Colonic mucosa (tissue), 4 donors: ENCODE measurements at places on chromosomes 5 and 9. TPM values are rescaled to one million over a fixed set of nuclear protein-coding genes. Genes with fewer than 3 reads are reported as not detected.

- H3K4me1 ChIP-seq, result no peaks in the 10 kb centered on the region
- H3K4me3 ChIP-seq, result no peak overlapping the region
- no peaks in the 10 kb centered on the region for H3K27me3 ChIP-seq
- H3K36me3 ChIP-seq, result no peaks in the 10 kb centered on the region
Measured at GRCh38 chr5:51472472-51472871, 89.2 kb downstream of the ISL1 start.

The EFNA5 gene
- 9.7 TPM for total RNA-seq

The MUSK gene
- total RNA-seq, result 2.0 TPM

The PCDHGB5 gene
- 3.1 TPM for total RNA-seq

The ANKRD20A1 gene
- 4.7 TPM for total RNA-seq

DNA sequence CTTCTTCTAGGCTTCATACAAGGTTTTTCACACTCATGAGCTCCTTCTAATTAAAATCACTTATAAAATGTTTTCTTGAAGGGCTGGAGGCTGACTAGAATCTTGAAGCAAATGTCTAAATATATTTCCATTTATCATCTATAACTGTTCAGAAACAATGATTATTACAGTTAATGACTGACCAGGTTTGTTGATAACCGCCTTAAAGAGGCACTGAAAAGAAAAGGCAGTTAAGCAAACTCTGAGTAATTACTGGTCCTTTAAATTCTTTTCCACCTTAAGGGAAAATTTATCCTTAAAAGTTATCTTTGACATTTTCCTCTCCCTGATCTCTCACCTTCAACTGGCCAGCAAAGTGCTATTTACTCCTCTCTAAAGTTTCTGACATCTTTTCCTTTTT is 43.2 kb downstream of the RICTOR start:
- no peaks in the 10 kb centered on the region for H3K36me3 ChIP-seq
- no peak overlapping the region for H3K4me3 ChIP-seq
- no peaks in the 10 kb centered on the region for H3K4me1 ChIP-seq
- H3K27me3 ChIP-seq, result no peaks in the 10 kb centered on the region
- no peak for DNase-seq

DNA sequence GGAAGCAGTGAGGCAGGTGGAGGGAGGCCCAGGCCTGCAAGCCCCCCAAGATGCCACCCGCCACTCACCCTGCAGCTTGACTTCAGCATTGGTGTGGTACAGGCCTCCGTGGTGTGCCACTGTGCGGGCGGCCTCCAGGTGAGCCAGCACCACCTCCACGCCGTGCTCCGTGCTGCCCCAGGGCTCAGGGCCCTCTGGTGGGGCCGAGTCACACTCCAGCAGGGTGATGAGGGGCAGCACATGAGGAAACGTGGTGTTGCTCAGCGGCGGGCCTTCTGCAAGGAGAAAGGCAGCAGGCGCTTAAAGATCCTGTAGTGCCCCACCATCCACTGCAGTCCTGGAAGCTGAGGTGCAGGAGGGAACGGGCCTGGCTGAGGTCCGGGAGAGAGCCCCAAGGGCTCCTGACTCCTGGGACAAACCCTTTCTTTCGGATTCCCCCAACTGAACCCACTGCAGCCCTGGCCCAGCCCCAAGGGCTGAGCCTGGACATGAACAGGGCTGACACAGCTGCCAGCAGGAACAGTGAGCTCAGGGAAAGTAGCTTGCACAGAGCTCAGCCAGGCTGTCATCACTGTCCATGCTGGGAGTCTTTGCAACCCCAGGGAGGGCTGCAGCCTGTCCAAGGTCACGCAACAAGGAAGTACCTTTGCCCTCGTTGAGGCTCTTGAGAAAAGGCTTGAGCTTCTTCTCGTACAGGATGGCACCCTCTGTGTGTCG is 4.7 kb upstream of the TOR2A start:
- H3K4me1 ChIP-seq, result no peaks in the 10 kb centered on the region
- H3K27ac ChIP-seq, result no peak overlapping the region
- no peak overlapping the region for H3K4me3 ChIP-seq

- no peaks in the 10 kb centered on the region for H3K36me3 ChIP-seq
- no peak for DNase-seq
- H3K4me1 ChIP-seq, result no peaks in the 10 kb centered on the region
- no peak overlapping the region for H3K27ac ChIP-seq
- no peaks in the 10 kb centered on the region for H3K27me3 ChIP-seq
- H3K4me3 ChIP-seq, result no peak overlapping the region
Measured at GRCh38 chr5:62132276-62132675, 173.7 kb upstream of the KIF2A start.

GRCh38 chr5:99617335-99617734 is 688.5 kb upstream of the CHD1 start:
- no peaks in the 10 kb centered on the region for H3K4me1 ChIP-seq
- H3K36me3 ChIP-seq, result no peaks in the 10 kb centered on the region
- H3K27me3 ChIP-seq, result no peaks in the 10 kb centered on the region
- no peak for DNase-seq

GRCh38 chr9:14004110-14004509 is 309.8 kb downstream of the NFIB start:
- no peak overlapping the region for H3K27ac ChIP-seq
- H3K36me3 ChIP-seq, result no peaks in the 10 kb centered on the region
- H3K27me3 ChIP-seq, result no peaks in the 10 kb centered on the region

DNA sequence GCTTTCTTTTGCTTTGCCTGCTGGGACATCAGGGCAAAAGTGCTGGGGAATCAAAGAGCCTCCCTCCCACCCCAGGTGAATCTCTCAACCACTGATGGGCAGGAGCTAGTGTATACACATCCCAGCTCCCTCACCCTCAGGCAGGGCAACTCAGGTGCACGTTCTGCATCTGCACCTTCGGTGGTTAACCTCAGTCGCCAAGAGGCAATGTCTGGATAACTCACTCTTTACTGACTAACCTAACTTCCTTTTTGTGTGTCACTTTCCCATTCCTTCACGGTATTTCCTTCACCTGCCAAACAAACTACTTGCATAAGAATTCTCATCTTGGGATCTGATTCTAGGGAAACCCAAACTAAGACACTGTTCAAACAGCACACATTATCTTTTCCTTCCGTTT is 26.3 kb downstream of the CNTFR start:
- peaks cover 12% of the 10 kb centered on the region for H3K27me3 ChIP-seq
- no peaks in the 10 kb centered on the region for H3K36me3 ChIP-seq
- H3K4me3 ChIP-seq, result no peak overlapping the region

The COL5A1 gene
- 10.9 TPM for total RNA-seq

DNA sequence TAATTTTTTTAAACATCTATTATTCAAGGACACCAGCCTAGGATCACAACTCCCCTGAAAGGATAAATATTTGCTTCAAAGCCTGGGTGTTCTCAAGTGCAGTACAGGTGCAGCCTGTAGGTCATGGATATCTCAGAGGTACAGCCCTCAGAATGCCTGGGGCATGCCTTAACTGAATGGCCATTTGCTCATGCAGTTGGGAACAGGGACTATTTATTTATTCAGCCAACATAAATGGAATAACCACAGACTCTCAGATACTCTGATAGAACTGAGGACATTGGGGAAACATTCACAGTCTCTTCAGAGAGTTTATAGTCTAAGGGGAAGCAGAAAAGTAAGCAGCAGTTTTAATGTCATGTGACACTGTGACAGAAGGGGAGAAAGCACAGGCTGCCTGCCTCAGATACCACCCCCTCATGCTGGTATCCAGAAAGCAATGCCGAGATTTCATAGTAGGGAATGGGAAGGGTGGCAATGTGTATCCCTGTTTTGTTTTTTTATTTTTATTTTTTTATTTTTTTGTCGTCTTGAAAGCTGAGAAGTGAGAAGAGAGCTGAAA is 112.6 kb downstream of the MACIR start:
- no peaks in the 10 kb centered on the region for H3K36me3 ChIP-seq
- no peak overlapping the region for H3K27ac ChIP-seq
- no peak for DNase-seq
- no peaks in the 10 kb centered on the region for H3K4me1 ChIP-seq
- no peaks in the 10 kb centered on the region for H3K27me3 ChIP-seq

The SAXO1 gene
- not detected for total RNA-seq

DNA sequence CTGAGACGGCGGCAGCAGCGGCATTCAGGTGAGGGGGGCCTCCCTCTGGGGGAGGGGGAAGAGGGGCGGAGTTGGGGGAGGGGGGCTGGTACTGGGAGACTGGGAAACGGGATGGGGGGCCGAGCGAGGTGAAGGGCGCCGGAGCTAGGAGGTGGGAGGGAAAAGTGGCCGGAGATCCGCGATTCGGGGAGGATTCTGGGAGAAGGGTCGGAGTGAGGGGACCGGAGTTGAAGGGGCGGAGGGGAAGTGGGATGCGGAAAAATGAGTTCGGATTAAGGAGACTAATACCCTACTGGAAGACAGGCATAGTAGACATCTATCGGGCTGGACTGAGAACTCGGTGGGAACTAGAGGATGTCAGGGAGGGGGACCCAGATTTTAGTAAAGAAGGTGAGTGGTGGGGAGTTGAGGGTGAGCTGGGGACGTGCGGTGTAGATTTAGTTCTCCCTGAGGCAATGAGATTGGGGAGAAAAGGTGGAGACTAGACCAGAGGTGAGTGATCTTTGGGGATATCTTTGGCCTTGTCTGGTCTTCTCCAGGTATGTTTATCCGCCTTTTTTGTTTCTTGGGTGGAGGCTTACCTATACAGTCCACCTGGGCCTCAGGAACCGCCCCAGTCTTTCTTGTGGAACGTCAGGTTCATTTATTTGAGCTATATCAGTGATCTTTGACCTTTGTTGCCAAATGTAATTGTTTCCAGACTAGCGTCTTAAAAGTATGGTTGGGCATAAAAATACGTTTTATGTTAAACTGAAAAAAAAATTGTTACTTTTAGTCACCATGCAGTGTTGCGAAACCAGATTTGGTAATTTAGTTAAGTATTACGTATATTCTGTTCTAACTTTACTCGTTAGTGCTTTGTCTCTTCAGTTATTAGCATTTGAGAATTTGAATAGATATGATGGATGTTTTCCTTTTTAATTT is 632 bp downstream of the UBAP1 start:
- peak overlapping the region; percentile 67 for H3K4me3 ChIP-seq
- no peaks in the 10 kb centered on the region for H3K4me1 ChIP-seq
- H3K27me3 ChIP-seq, result no peaks in the 10 kb centered on the region
- H3K27ac ChIP-seq, result peak overlapping the region; percentile 70

DNA sequence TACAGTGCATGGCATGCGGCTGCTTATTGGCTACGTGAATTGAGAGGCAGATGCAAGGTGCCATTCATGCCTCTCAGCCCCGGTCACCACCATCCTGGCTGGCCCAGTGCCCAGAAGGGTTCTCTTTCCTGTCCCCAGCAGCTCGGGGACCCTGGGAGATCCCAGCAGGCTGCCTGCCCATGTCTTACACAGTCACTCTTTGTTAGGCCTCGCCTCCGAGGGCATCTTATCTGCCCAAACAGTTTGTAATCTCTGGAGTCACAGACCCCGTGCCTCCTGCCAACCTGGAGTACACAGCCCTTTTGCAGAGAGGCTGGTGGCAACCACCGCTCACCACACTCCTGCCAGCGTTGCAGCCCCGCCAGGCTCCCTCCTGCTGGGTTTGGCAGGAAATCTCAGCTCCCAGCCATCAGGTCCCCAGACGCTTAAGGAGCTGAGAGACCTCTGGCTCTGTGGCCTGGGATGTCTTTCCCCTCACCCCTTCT is 7.0 kb upstream of the AK1 start:
- DNase-seq, result no peak
- no peak overlapping the region for H3K27ac ChIP-seq
- peaks cover 14% of the 10 kb centered on the region for H3K36me3 ChIP-seq
- H3K4me1 ChIP-seq, result no peaks in the 10 kb centered on the region

The SPINK4 gene
- total RNA-seq, result 214 TPM

- DNase-seq, result peak; percentile 65
- no peaks in the 10 kb centered on the region for H3K27me3 ChIP-seq
- no peaks in the 10 kb centered on the region for H3K36me3 ChIP-seq
- H3K27ac ChIP-seq, result peak overlapping the region; percentile 74
- peaks cover 3% of the 10 kb centered on the region for H3K4me1 ChIP-seq
Measured at GRCh38 chr9:27337833-27338526, 41.0 kb upstream of the EQTN start.

DNA sequence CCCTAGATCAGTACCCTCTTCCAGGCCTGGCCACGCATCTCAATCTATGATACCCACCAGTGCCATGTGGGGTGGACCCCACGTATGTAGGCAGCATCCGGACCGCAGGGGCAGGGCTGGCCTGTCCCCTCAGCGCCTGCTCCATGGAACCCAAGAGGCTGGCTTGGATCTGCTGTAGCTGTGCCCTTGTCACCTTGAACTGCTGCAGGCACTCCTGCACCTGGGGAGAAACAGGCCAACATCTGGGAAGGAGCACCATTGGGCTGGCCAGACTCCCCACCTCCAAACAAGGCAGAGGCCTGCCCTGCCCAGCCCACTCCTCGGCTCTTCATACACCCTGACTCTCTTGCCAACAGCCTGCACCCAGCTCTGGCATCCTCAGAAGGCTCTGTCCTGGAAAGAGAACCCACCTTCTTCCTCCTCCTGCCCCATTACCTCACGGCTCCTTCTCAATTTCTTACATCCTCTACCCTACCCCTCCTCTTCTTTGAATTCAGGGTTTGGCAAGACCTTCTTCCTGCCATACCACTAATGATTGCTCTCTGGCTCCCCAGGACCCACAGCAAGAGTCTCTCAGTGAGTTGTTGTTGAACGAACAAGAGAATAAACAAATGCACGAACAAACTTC is 7.7 kb downstream of the HK3 start:
- no peak overlapping the region for H3K4me3 ChIP-seq
- no peak for DNase-seq
- H3K27ac ChIP-seq, result no peak overlapping the region
- no peaks in the 10 kb centered on the region for H3K27me3 ChIP-seq
- H3K36me3 ChIP-seq, result no peaks in the 10 kb centered on the region
- H3K4me1 ChIP-seq, result no peaks in the 10 kb centered on the region

The TXNDC15 gene
- 30.7 TPM for total RNA-seq

DNA sequence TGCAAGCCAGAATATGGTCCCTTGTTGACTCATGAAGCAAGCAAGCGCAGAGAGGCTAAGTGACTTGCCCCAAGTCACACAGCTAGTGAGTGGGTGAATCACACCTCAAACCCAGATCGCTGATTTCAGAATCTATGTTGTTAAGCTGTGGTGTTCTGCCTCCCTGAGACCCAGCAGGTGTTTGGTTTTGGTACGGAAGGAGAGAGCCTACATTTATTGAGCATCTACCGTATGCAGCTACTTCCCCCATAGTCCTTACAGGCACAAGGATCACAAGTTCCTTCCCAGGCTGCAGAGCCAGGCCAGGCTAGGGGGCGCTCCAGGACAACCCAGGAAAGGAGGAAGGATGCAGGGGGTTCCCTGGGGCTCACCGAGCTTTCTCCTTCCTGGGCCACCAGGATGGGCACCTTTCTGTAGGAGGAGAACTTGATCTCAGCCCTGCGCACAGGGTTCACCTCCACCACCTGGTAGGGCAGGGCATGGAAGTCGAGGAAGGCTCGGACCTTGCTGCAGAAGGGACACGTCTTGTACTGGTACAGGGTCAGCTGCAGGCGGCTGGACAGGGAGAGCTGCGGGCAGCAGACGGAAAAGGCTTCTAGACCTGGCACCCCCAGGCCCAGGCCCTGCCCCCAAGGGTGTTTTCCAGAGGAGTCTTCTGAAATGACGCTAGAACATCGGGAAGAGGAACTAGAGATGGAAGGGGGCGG is 2.5 kb downstream of the PTGES2 start:
- H3K4me1 ChIP-seq, result peaks cover 14% of the 10 kb centered on the region
- no peaks in the 10 kb centered on the region for H3K36me3 ChIP-seq
- DNase-seq, result peak; percentile 90
- no peak overlapping the region for H3K27ac ChIP-seq

- no peaks in the 10 kb centered on the region for H3K4me1 ChIP-seq
- no peaks in the 10 kb centered on the region for H3K36me3 ChIP-seq
- H3K27me3 ChIP-seq, result no peaks in the 10 kb centered on the region
- no peak overlapping the region for H3K4me3 ChIP-seq
- DNase-seq, result no peak
Measured at GRCh38 chr9:96429732-96430131, 11.6 kb upstream of the ZNF367 start.
